ENCODE measurements at places on chromosomes 7 and 10.

- no peak for DNase-seq
Measured at GRCh38 chr7:55164527-55164926, 145.7 kb downstream of the EGFR start.

GRCh38 chr7:75900617-75901315, 14.2 kb upstream of the POR start:
- no peak for DNase-seq

DNA sequence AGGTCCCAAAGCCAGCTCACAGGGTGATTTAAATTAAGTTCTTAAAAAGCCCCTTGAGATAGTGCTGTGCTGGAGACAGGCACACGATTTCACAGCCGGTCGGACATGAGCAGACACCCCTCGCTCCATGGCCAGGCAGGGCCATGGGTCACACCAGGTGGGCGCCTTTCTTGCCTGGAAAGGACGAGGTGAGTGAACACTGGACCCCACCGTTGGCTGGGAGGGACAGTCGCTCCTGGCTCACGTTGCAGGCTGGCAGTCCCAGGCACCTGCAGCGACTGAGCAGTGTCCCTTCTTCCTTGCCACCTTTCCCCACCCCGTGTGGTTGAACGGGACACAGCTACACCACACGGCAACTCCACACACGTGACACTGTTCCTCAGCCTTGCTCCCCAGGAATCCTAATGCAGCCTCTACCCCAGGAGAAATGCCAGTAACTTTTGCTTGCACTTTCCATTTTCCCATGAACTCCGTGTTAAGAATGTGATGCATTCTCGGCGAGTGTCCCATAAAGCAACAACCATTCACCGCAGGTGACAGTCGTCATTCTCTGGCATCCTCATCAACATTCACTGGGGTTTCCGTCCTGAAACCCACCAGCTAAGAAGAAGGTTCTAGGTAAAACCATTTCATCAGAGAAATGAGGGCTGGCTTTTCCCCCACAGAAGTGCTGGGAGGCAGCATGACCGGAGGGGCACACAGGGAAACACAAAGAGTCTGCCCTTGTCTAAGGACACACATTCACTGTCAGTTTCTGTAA, 217.4 kb downstream of the ZMYND11 start:
- DNase-seq = no peak

DNA sequence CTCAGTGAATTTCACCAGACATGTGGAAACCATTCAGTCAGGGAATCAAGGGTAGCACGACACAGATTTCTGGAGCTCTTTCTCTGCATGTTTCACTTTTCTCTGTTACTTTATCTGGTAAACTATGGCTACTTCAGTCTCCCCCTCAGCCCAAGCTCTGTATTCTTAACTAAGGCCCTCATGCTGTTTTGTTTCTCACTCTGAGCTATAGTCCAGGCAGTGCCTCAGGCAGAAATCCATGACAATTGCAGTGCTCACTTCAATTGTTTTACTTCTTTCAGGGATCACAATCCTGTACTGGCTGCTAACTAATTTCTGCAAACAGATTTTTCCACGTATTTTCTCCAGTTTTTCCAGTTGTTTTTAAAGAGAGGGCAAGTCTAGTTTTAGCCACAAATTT, 1599.9 kb upstream of the LRRTM3 start:
- DNase-seq = no peak

DNA sequence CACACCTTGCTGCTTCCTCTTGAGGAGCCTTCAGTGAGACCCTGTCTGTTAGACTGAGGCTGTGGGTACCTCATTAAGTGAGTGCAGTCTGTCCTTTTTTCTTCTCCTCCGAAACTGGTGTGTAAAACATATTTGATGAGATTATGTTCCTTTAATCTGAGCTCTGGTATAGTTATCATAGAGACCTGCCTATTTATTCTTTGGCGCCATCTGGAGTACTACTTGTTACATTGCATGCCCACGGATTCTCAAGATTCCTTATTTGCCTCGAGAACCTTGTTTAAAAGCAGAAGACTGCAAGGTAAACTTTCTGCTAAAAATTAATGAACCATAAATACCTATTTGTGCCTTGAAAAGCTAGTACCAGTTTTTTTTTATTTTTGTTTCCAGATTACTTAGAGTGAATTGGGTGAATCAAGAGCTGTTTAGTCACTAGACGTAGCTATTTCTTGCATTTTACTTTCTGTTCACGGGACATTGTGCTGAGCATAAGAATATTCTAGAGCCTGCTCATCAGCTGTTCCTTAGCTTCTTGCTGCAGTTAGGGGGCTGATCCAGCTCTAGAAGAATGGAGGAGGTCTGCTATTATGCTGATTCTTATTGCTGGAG, 16.9 kb upstream of the STMP1 start:
- no peak for DNase-seq
